CD4-positive, alpha-beta T cell treated with Interleukin-4 for 1 hour (primary cell): ENCODE measurements at places on chromosomes 12 and 14.

GRCh38 chr12:118465706-118466105, 89.4 kb downstream of the SUDS3 start:
- DNase-seq, result no peak

- no peak for DNase-seq
Measured at GRCh38 chr14:61925732-61926435, 163.7 kb downstream of the SNAPC1 start.

DNA sequence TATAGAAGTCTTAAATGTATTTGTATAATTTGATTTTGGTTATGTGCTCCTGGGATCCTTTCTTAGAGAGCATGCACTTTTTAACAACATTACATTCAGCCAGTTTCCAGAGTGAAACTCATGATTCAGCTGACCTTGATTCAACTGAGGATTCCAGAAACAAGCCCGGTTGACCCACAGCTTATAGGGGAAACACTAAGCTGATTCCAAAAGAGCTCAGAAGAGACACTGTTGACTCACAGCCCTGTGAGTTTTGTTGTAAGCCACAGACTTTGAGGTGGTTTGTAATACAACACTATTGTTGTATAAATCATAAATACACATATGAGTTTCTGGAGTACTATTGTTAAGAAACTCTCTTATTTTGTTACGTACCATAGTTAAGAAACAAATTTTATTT, 133.8 kb upstream of the MGAT4C start:
- no peak for DNase-seq

- no peak for DNase-seq
Measured at GRCh38 chr12:110998165-110998564, 77.8 kb upstream of the MYL2 start.

GRCh38 chr14:102430212-102430908, 67.6 kb downstream of the TECPR2 start:
- DNase-seq, result no peak
